ENCODE measurements at places on chromosomes 3 and 15.

- DNase-seq = no peak
Observed at GRCh38 chr3:64837126-64837738, 149.4 kb upstream of the ADAMTS9 start.

- no peak for DNase-seq
Observed at GRCh38 chr3:42102571-42102970, 11.4 kb downstream of the TRAK1 start.

- no peak for DNase-seq
Observed at GRCh38 chr15:66131831-66132230, 121.7 kb downstream of the MEGF11 start.

DNA sequence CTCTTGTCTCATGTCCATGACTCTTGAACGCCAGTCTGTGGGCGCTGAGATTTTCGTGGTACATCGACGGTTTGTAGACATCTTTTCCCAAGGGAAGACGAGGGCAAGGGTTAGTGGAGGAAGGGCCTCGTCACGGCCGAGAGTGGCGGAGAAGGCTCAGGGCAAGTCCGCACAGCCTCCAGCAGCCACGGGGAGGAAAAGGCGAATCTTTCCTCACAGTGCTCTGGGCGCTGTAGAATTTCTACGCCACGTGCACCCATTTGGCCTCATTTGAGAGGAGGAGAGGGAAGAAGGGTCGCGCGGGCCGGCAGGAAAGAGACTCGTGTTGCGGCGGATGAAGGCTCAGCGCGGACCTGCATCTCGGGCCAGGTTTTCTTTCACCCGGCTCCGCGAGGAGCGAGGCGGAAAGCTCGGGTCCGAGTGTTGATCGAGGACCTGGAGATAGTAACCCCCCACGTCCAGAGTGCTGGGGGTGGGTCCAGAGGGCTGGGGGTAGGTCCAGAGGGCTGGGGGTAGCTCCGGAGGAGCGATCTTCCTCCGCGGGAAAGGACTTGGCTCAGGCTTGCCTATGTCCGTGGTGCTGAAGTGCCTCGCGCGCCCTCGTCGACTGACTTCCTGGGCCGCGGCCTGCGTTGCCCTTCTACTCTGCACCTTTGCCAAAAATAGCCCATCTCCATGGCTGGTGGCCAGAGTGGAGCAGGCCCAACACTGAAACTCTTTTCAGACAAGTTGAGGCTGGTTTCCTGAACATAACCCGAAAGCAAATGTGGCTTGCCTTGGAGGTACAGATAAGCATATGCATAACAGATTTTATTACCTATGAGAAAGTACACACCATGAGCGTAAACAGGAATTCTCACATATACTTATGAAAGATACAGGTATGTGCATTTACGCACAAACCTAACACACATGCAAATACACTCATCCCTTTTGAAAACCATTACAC lies 1.1 kb downstream of the SLC35G2 start:
- DNase-seq = peak; percentile 76

- no peak for DNase-seq
Observed at GRCh38 chr3:104961851-104962250, 404.9 kb upstream of the ALCAM start.
